ENCODE measurements at places on chromosomes 6 and 20.

DNA sequence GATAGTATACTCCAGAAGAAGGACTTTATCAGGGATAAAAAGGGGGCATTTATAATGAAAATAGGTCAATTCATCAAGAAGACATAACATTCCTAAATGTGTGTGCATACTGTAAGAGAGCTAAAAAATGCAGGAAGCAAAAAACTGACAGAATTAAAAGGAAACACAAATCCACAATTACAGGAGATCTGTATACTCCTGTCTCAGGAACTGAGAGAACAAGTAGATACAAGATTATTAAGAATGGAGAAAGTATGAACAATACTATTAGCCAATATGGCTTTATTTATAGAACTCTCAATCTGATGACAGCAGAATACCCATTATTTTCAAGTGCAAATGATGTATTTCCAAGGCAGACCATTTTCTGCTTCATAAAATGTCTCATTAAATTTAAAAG lies 167.7 kb upstream of the BMP5 start:
- no peak for DNase-seq

- DNase-seq = no peak
Measured at GRCh38 chr20:59019217-59019616, at the start of gene TUBB1. Gene TUBB1 (plus strand): TSS chr20:59019429. CDS start chr20:59019523, 94 bp downstream.

DNA sequence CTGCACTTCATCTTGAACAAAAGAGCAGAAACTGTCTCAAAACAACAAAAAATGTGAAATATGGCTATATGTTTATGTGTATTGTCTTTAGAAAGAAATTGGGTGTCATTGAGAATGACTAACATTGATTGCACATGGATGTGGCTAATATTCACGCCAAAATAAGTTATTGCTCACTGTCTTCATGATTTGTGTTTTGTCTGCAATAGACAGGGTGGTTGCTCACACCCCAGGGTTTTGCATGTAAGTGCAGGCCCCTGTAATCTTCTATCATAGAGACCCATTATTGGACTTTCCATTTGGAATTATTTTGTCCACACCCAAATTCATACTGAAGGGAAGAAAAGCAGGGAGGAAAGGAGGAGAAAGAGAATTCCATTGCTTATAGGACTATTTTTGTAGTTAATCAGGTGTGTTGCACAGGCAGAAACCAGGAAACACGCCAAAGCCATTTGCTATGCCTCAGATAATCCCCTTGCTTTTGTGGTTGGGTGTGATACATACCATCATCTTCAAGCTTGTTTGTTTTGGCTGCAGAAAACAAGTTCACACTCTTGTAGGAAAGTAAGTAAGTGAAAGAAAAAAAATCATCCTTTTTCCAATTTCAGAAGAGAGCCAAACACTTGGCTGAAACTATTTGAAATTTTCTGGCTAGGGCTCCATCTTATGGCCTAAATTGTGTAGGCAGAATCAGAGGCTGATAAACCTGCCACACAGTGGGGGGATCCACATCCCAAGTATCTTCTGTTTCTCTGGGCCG lies 214.1 kb downstream of the COL12A1 start:
- no peak for DNase-seq

GRCh38 chr20:60232380-60232779 lies 274.2 kb downstream of the CDH26 start:
- DNase-seq = no peak

GRCh38 chr6:95244751-95245150 lies 332.6 kb upstream of the MANEA start:
- no peak for DNase-seq

GRCh38 chr6:161370880-161371279 lies 97.0 kb upstream of the AGPAT4 start:
- peak; percentile 71 for DNase-seq

GRCh38 chr6:71130277-71130676 lies 158.3 kb upstream of the OGFRL1 start:
- no peak for DNase-seq

DNA sequence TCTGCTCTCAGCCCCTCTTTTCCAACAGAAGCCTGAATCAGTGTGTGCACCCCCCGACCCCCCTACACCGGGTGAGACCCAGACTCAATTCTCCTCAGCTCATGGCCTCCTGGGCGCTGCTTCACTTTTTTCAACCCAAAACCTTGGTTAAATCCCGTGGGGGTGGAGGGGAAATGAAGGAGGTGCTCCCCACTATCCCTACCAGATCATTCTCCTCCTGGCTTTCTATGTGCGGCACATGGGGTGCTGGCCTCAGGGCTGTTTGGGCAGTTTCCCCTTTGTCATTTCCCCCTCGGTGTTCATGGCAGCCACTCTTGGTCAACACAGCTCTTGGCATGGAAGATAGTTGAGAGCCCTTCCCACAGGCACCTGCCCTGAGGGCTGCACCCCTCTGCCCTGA lies 4.6 kb downstream of the CST4 start:
- DNase-seq = no peak

DNA sequence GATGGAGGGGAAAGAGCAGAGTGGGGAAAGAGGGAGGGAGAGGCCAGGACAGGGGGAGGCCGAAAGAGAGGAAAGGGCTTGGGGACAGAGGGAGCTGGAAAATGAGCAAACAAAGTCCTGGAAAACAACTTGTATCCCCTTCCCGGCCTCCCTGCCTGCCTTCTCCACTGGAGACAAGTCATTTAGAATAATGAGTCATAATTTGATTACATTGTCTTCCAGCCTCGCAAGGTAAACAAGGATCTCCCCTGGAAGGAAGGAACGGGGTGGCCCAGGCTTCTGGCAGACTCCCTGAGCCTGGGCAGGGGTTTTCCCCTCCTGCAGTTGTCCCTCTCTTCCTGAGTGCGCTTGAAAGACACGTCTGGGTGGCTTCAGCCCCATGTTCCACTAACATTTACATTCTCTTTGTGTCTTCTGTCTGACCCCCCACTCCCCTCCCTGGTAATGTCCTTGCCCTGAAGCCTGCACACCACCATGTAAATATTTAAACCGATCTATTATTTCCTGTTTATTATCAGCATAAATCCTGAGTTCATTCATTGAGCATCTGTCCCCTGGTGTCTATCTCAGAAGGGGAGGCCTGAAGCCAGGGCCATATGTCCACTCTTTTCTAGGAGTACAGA lies 12.1 kb upstream of the MRPS18A start:
- no peak for DNase-seq

- DNase-seq = no peak
Measured at GRCh38 chr20:24316731-24317130, 152.7 kb upstream of the SYNDIG1 start.
